ENCODE measurements at places on chromosomes 12 and 14.

DNA sequence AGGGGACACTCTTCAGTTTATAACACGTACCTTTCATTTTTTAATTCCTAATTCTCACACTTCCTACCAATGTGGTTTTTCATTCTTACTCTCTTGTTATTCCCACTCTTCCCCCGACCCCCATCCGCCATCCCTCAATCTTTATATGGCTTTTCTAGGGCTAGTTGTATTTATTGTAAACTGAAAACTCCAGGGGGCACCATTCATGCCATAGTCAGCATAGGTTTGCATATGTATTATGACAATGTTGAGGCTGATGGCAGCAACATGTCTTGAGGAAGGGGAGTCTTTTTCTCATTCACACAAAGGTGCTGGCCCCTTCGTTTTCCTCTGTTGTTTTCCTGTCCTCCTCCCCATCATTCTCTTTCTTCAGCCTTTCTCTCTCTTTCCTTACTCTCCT lies 27.7 kb upstream of the LTA4H start:
- DNase-seq = no peak

- no peak for DNase-seq
These were observed 43.4 kb downstream of the HSP90AA1 start for GRCh38 chr14:102043251-102044025.

DNA sequence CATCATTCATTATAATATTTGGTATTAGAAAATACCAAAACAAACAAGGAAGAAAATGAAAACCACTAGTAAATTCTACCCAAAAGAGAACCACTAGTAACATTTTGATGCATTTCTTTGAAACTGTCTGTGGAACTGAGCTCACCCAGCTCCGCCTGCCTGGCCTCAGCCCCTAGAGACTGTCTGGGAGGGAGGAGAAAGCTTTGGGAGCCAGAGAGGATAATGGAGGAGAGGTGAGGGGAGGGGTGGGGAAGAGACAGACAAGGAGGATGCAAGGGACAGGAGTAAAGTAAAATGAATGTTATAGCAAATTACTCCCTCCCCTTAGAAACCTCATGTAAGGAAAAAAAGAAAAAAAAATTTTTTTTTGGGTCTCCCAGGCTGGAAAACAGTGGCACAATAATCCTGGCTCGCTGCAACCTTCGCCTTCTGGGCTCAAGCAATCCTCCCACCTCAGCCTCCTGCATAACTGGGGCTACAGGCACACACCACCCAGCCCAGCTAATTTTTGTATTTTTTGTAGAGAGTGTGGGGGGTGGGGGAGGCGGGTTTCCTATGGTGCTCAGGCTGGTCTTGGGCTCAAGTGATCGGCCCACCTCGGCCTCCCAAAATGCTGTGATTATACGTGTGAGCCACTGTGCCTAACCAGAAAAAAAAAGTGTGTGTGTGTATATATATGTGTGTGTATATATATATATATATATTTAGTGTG lies 3.2 kb upstream of the MMP19 start:
- DNase-seq = no peak

- DNase-seq = no peak
These were observed 39.4 kb upstream of the BTG1 start for GRCh38 chr12:92185052-92185451.

DNA sequence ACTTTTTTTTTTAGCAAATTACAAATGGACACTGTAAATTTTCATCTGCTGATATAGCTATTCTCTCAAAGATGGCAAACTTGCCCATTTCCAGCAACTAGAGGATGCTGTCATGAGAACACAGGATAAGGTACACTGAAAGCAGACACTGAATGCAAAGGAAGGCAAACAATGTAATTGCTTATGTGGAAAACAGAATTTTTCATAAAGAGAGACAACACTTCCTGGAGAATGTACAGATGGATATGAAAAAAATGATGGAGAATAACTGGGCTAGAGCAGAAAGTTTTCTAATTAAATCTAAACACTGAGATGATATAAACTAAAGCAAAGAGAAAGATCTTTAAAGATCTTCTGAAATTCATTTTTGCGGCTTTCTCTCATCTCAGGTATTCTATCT lies 581 bp downstream of the CD69 start:
- no peak for DNase-seq

GRCh38 chr14:66432334-66432733 lies 53.8 kb upstream of the CCDC196 start:
- no peak for DNase-seq

DNA sequence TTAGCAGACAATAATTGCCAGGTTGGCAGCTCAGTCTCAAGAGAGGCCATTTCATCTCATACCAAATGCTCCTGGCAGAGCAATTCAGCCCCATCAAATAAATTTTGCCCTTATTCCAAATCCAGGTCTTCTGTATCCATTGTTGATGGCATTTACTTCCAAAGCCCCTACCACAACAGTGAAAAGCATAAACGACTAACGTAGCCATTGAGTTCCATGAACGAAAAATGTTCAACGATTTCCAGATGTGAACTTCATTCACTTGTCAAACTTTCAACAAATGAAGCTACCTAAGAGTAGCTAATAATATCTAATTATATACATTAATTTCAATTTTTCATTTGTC lies 3.0 kb upstream of the GCN1 start:
- DNase-seq = no peak

GRCh38 chr14:62947301-62947700 lies 98.0 kb downstream of the KCNH5 start:
- DNase-seq = no peak

DNA sequence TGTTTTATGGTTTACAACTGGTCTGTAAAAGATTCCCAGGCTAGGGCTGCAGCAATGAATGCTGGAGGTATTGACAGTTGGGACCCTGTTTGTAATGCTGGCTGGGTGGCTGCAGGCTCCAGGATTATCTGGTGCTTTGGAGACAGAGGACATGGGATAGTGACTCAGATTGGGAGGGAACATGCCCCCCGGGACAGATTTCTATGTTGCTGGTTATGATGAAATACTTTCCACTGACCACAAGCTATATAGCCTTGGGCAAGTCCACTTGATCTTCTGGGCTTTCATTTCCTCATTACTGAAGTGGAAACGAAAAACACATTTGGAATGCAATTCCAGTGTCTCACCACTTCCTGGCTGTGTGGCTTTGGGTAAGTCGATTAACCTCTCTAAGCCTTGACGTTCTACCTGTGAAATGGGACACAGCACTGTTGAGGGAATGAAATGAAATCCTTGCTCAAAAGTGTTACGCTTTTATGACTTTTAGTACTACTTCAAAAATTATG lies 6.3 kb upstream of the TPCN1 start:
- DNase-seq = peak; percentile 41

- DNase-seq = peak; percentile 43
These were observed at the start of gene HOXC4 for GRCh38 chr12:54053751-54054741. Gene HOXC4, plus strand, starts transcription at chr12:54053835. Its CDS starts 88 bp downstream, at chr12:54053923.

All from right hindlimb (tissue), 1 donor.